Cortex of kidney (tissue), 1 donor: ENCODE measurements at places on chromosomes 12 and 14.

- DNase-seq, result no peak
Observed at GRCh38 chr12:51265024-51265423, 5.2 kb downstream of the SMAGP start.

- DNase-seq, result no peak
Observed at GRCh38 chr14:104786091-104786586, 9.4 kb downstream of the AKT1 start.

DNA sequence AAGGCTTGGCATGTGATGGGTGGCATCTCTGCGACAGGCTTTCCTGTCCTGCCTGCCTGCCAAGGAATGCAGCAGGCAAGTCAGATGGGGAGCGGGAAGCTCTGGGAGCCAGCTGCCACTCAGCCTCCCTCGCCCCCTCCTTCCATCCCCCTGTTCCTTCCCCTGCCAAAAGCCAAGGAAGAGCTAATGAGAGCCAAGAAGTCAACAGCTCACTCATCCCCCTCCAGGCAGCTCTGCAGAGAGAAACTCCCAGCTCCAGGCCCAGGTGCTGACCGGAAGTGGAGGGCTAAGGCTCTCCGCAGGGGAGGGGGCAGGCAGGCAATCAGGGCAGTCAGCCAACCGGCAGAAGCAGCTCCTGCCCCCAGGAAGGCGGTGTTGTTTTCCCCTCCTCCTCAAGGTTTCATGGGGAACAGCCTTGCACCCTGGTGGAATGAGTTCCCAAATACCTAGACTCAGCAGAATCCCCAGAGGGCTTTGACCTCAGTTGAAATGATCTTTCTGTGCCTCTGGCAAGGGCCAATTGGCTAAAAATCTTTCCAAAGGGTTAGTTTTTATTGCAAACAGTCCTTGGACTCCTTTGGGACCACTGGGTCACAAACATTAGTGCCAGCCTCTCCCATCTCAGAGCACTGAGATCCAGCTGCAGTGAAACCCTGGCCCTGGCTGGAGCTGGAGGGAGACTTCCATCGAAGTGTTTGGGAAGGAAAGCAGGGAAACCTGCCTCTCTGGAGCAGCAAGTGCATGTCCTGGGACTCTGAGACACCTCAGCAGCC lies 349.1 kb downstream of the DPF3 start:
- no peak for DNase-seq

DNA sequence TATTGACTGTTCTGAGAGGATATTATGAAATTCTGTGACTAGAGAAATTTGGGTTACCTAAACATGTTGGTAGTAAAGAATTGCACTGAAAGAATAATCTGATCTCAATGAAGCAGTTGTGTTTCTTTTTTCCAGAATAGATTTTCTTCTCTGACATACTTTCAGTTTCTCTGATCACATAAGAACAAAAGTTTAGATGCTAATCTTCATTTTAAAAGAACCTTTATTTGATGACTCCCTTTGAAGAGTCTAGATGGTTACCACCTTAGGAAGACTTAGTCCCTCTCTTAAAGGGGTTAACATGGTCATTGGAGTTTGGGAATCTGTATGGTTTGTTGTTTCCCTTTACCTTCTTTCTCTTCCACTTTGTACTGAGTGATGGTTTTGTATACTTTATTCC lies 58.6 kb downstream of the MON2 start:
- no peak for DNase-seq

DNA sequence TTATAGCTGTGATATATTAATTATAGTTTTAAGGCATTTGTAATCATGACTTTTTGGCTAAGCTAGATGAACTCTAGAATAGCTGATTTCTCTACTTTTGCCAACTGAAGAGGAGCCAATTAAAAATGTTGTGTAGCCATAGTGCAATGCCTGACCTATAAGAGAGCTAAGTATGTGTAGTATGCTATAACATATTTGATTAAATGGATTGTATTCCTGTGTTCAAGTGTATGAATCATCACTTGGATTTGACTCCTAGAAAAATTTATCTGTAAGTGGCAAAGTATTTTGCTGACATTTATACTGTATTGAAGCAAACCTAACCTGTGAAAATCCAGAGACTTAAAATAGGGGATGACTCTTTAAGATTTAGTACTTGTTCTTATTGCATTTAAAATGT lies 34.2 kb downstream of the PCNX4 start:
- no peak for DNase-seq

GRCh38 chr14:101598159-101598558 lies 36.9 kb downstream of the DIO3 start:
- DNase-seq, result no peak

GRCh38 chr12:127711108-127711507 lies 555.9 kb upstream of the TMEM132C start:
- no peak for DNase-seq

DNA sequence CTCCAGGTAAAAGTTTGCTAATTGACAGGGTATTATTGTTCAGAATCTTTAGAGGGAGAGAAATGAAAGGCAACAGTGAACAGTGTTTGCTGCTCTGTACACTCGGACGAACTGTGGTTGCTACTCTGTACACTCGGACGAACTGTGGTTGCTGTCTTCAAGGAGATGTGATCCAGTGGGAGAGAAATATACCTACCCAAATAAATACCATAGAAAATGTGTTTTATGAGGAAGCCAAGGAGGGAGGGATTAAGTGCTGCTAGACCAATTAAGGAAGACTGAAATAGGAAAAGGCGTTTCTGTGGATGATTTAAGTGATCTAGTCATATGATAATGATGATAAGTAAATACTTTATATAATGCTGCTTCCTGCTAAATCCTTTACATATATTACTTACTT lies 2.7 kb downstream of the STK38L start:
- no peak for DNase-seq

DNA sequence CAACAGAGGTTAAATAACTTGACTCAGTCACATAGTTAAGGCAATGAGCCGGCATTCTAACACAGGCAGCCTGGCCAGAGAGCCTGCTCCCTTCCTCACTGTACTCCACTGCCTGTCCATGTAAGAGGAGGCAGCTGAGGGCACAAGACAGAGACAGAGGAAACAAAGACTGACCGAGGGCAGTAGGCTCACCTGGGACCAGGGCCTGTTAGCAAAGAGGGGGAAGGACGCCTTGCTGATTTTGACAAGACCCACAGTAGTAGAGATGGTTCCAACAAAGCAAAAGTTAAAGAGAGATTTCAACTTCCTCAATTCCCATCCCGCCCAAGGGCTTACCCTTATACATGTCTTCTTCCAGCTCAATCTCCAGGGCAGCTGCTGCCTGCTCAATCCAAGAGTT lies 26.5 kb downstream of the OTUB2 start:
- no peak for DNase-seq

DNA sequence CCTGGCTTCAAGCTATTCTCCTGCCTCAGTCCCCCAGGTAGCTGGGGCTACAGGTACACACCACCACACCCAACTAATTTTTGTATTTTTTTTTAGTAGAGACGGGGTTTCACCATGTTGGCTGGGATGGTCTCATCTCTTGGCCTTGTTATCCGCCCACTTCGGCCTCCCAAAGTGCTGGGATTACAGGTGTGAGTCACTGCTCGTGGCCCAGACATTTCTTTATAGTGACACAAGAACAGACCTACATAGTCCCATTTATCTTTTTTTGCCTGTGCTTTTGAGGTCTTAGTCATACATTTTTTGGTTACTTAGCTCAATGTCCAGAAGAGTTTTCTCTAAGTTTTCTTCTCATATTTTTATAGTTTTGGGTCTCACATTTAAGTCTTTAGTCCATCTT lies 247.4 kb downstream of the SYT10 start:
- no peak for DNase-seq

DNA sequence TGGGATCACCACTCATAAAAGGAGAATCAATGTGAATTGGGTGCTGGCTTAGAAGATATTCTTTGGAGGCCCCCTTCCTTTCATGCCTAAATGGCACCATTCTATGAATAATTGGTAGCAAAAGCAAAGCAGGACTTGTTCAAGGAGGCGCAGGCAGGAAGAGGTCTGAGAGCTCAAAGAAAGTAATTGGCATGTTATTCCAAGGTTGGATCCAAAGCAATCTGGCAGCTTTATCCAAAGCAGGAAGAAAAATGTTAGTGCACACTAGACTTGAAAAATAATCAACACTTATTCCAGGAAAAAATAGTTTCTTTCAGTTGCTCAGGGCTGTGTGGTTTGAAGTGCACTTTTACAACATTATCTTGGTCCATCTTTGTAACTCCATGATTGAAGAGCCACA lies 326.4 kb downstream of the NUAK1 start:
- no peak for DNase-seq

- DNase-seq, result no peak
Observed at GRCh38 chr12:116171549-116171948, 105.9 kb downstream of the MED13L start.

DNA sequence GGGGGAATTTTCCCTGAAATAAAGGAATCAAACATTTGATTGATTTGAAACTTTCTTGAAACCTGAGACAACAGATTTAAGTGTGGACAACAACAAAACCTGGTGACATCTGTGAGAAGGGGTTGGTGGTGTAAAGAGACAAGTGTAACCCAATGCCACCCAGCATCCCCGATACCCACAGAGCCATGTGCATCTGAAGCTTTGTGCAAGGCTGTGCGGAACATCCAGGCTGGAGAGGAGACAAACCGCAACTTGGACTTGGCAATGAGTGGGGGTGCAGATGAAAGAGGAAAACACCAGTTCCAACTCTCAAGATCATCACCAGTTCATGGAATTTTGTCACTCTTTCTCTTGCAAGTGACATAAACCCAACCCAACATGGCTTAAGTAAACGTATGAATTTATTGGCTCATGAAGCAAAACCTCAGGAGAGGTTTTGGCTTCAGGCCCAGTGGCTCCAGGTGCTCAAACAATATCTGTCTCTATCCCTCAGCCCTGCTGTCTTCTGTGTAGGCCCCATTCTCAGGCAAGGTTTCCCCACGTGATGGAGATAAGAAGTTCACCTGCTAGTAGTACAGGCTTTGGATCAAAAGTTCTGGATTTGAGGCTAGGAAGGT lies 55.2 kb upstream of the NTF3 start:
- DNase-seq, result no peak

DNA sequence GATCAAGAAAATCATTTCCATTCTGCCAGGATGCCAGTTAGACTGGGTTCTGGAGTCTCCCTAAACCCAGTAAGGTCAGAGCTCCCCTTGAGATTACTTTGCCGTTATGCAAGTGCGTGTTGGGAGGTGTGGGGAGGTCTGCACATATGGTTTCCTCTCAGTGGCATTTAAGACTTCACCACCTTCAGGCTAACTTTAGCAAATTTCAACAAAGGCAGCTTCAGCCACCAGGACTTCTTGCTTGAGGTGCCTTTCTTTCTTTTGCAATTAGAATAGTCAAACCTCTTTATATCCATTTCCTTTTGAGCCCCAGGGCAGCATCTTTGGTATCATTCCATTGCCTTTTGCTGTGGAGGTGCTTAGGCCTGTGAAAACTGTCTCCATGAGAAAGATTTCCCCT lies 117.2 kb upstream of the CCND2 start:
- DNase-seq, result no peak

DNA sequence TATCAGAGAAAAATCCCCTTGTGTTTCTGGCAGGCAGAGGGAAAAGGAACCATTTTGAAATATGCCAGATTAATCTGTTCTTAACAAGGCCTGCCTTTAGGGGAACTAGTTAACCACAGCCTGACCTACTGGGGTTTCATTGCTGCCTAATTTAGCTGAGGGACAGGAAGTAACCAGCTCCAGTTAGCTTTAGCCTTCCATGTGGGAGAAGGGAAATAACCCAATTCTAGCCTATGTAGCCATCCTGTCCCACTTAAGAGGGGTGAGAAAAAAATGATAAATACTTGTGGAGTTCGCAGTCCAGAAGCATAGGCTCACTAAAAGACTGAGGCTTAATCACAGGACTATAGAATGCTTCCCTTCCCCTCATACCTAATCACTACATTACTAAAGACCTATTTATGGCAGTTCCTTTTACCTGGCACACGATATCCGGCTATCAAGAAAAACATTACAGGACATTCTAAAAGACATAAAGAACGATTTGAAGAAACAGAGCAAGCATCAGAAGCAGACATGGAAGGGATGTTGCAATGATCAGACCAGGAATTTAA lies 22.8 kb downstream of the COX8C start:
- DNase-seq, result no peak

DNA sequence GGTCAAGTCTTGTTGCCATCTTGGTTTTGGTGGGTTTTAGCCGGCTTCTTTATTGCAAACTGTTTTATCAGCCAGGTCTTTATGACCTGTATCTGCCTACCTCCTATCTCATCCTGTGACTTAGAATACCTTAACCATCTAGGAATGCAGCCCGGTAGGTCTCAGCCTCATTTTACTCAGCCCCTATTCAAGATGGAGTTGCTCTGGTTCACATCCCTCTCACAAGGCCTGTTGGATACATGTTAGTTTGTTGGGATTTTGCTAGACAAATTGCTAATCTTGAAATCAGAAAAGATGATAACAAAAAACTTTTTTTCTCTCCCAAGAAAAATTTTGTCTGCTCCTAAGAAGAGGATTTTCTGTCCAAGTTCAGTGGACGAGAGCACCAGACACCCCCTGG lies 27.6 kb upstream of the CCDC63 start:
- no peak for DNase-seq

GRCh38 chr14:24053548-24054323 lies 1.9 kb downstream of the CARMIL3 start:
- DNase-seq, result no peak

DNA sequence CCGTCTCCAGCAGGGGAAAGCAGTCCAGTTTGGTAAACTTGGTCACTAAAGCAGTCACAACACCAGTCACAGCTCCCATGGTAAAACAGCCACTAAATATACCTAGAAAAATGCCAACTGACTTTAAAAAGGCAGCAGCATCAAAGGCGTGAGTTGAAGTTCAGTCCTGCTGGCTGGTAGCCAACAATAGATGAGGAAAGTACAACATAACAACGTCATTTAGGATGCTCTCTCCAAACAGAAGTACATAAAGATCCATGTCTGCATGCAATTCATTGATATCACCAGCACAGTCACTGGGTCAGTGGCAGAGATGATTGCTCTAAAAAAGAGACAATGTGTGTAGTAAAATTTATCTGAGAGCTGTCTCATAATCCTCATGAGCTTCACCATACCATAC lies 59.3 kb upstream of the TMPO start:
- no peak for DNase-seq

- DNase-seq, result no peak
Observed at GRCh38 chr14:88669346-88669745, 106.5 kb downstream of the ZC3H14 start.

DNA sequence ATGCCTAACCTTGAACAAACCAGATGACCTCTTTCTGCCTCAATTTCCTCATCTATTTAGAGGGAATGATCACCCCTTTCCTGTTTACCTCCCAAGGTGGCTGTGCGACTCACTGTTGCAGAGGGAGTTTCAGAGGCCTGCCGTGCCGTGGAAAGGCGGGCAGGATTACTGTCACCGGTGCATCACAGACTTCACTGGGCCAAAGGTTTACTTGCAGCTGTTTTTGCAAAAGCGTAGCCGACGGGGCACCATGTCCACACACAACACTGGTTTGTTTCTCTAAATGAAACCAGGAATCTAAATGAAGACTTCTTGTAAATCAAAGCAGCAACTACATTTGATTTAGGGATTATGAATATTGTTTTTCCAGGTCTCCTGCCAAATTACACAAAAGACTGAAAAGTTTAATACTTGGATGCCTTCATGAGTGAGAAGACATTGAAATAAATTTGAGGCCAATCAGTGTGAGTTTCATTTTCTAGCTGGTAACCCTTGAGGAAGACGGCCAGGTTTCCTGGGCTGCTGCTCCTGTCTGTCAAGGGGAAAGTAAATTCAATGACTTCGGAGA lies 696.1 kb upstream of the TMEM132C start:
- DNase-seq, result no peak

GRCh38 chr12:111398530-111398929 lies 7.2 kb upstream of the SH2B3 start:
- DNase-seq, result no peak

- DNase-seq, result no peak
Observed at GRCh38 chr14:36256126-36256801, 64.2 kb downstream of the MBIP start.
